ENCODE measurements at places on chromosomes 3 and 15. TPM values are rescaled to one million over a fixed set of nuclear protein-coding genes. Genes with fewer than 3 reads are reported as not detected.

Gene ARL6
- total RNA-seq = 9.5 TPM

Gene CHRD
- total RNA-seq = not detected

Gene KCNAB1
- 0.41 TPM for total RNA-seq

Gene ULK4
- total RNA-seq = 12.0 TPM

Gene CFAP100
- total RNA-seq = not detected

Gene SLC2A2
- not detected for total RNA-seq

Gene IL17RE
- 0.15 TPM for total RNA-seq

Gene CHRNA5
- 8.1 TPM for total RNA-seq

Gene XCR1
- total RNA-seq = not detected

Gene ROBO1
- total RNA-seq = 75.4 TPM

Gene ITIH3
- total RNA-seq = not detected

Gene ABHD17C
- total RNA-seq = 18.9 TPM

Gene PIF1
- total RNA-seq = 35.5 TPM

Gene DUOXA2
- total RNA-seq = not detected

Gene ALAS1
- total RNA-seq = 50.7 TPM

All from A375 (cell line).